Activated naive CD8-positive, alpha-beta T cell treated with anti-CD3 and anti-CD28 coated beads, Interleukin-2, amount 50 U/mL, for 24 hours (primary cell): ENCODE measurements at places on chromosomes 11 and 22.

DNA sequence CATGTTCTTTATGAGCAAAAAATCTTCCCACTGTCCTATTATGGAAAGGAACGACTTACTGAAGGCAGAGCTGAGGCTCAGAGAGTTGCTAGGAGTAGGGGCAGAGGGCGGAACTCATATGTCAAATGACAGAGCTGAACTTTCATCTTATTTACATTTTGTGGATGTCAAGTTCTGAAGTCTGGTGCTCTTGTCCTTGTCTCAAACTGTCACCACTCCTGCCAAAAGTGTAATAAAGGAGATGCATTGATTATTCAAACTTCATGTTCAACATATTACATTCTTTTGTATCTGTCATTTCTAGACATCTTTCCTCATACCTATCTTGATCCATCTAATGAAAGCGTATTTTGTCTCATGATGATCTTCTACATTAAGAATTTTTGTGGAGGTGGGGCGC, 57.1 kb upstream of the C11orf87 start:
- no peak for DNase-seq

- DNase-seq = no peak
Measured at GRCh38 chr11:44592125-44592940, 26.9 kb downstream of the CD82 start.

- peak; percentile 58 for DNase-seq
Measured at GRCh38 chr22:22954656-22955055, 67.0 kb downstream of the IGLL5 start.

DNA sequence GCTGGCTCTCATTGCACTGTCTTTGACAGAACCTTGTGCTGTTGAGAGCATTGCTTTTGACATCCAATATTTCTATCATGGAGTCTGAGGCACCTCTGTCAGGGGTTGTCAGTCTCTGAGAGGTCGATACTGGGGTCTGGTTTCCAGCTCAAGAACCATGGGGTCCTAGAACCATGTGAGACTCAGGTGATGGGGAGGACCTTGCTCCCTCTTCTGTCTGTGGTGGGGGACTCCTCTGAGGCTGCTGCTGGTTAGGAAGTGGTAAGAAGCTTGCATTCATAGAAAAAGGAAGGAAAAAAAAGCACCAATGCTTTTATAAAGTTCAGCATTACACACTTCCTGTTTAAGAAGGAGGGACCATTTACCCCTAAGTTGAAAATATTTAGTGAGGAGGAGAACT, 91.8 kb upstream of the CD44 start:
- no peak for DNase-seq

GRCh38 chr22:29069463-29069862, 3.4 kb upstream of the KREMEN1 start:
- no peak for DNase-seq

DNA sequence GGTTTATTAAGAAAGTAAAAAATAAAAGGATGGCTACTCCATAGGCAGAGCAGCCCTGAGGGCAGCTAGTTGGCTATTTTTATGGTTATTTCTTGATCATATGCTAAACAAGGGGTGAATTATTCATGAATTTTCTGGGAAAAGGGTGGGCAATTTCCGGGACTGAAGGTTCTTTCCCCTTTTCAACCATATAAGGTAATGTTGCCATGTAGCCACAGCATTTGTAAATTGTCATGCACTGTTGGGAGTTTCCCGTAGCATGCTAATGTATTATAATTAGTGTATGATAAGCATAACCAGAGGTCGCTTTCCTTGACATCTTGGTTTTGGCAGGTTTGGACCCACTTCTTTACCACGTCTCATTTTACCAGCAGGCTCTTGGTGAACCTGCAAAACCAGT, 610.4 kb upstream of the B3GAT1 start:
- no peak for DNase-seq

- no peak for DNase-seq
Measured at GRCh38 chr22:20147237-20147988, 3.4 kb downstream of the CCDC188 start.

DNA sequence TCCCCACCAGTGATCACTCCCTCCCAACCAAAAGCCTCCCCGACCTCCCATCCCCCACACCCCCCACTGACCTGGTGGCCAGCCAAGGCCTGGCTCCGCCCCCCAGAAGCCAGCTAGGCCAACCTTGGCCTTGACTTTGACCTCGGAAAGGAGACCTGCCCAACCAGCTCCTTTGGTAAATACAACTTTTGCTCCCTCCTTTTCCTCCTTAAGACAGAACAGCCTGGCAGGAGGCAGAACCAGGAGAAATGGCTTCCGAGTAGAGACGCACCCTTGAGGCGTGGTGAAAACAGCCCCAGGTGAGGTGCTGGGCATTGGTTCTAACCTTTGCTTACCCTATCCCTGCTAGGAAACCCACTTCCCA, 27.0 kb downstream of the PLEKHA7 start:
- DNase-seq = no peak

- DNase-seq = no peak
Measured at GRCh38 chr11:134856056-134856971, 444.3 kb upstream of the B3GAT1 start.

- DNase-seq = no peak
Measured at GRCh38 chr11:83702796-83703195, 416.6 kb upstream of the CCDC90B start.

- DNase-seq = no peak
Measured at GRCh38 chr22:31911565-31912406, 32.5 kb upstream of the YWHAH start.

- DNase-seq = no peak
Measured at GRCh38 chr22:30406400-30406799, 9.6 kb downstream of the SEC14L2 start.

DNA sequence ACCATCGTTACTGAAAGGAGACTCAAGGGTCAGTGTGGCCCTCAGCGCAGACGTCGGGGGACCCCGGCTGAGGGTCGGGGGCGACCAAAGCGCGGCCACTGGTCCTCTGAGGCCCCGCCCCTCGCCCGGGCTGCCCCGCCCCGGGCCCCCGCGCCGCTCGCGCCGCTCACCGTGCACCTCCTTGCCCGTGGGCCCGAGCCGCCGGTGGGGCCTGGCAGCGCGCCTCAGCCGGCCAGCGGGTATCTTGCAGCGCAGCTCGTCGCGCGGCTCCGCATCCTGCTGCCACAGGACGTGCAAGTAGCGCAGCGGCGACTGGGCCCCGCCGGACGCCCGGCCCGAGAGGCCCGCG, 419 bp downstream of the ANKRD54 start:
- peak; percentile 66 for DNase-seq

DNA sequence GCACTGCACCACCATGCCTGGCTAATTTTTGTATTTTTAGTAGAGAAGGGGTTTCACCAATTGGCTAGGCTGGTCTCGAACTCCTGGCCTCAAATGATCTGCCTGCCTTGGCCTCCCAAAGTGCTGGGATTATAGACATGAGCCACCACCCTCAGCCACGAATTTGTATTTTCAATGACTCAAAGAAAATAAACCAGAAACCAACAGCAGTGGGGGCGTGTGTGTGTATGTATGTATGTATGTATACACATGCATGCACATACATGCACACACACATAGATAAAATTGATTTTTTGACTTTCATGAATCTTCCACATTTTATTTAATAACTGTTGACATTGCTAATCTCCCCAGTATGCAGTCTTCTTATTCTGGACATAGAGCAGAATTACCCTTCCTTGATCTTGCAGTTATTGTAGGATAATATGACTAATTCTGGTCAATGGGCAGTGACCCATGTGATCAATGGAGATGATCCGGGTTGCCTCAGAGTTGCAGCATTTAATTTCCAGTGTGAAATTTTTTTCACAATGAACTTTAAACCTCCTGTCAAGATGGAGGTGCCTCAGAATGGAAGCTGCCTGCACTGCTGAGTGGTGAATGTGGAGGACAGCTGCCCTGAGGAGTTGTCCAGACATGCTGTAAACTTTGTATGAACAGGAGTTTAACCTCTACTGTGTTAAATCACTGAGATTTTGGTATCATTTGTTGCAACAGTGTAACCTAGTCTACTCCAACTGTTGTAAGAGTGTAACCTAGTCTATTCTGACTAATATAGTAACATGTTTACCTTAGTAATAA, 12.8 kb upstream of the PTPN5 start:
- no peak for DNase-seq

DNA sequence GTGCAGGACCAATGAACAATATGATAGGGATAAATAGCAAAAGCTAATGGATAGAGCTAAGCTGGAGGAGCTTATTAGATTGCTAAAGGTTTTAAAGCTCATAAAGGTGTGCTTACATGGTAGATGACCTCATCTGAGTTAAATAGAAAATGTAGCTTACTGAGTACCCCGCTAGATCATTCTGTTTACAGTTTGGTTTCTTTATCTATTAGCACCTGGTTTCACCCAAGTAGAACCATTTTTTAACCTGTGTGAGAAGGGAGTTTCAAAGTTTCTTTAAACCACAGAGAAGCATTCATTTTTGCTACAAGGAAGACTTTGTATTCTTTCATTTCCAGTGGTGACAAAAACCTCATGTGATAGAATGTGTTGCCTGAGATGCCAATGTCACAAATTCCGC, 1778.0 kb downstream of the LRRC4C start:
- DNase-seq = no peak

DNA sequence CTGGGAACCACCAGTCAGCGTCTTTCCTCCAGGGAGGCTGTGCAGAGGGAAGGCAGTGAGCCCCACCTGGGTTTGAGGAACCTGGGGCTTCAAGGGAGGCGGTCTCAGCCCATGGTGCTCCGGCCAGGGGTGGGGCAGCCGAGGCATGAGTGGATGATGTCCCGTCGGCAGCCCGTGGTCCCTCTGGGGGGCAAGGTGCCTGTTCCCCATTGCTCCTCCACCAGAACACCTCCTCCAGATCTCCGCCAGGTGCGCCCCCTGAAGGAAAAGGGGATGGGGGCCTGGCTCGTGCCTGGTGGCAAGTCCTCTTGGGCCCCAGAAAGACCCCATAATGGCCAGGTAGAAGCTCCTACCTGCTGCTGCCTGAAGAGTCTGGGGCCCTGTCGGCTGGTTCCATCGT, 94.1 kb downstream of the KCNQ1 start:
- no peak for DNase-seq

- DNase-seq = no peak
Measured at GRCh38 chr11:17972987-17973386, 39.9 kb downstream of the SERGEF start.

GRCh38 chr11:44694443-44694842, 32.3 kb upstream of the TSPAN18 start:
- DNase-seq = no peak

GRCh38 chr11:15707971-15708370, 593.2 kb downstream of the INSC start:
- no peak for DNase-seq

DNA sequence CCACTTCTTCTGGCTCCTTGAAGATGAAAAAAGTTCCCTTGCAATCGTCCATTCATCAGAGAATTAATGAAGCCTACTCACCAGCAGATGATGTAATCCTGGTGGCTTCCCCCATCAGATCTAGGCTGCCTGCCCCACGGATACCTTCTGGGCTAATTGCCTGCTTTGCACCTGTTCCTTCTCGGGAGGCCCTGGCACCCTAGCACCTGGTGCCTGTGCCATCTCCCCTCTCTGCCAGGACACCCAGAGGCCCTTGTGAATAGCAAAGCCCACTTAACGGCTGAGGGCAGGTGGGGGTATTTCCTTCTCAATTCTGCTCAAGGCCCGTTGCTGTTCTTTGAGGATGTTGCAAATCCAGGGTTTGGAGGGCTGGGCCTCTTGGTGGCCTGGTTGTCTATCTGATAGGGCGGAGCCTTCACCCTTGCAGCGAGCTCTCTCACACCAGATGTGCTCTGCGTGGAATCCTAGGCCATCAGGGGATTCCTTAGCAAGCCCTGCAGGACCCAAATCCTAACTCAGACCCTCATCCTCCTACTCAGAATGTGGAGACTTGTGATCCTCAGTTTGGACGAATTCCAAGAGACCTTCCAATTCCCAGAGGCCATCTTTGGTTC, at the start of gene LMO2:
Gene LMO2, minus strand, starts transcription at position 363 of the 614 bp plus-strand sequence. CDS start 22,360 bp downstream, outside the sequence.
- DNase-seq = no peak

DNA sequence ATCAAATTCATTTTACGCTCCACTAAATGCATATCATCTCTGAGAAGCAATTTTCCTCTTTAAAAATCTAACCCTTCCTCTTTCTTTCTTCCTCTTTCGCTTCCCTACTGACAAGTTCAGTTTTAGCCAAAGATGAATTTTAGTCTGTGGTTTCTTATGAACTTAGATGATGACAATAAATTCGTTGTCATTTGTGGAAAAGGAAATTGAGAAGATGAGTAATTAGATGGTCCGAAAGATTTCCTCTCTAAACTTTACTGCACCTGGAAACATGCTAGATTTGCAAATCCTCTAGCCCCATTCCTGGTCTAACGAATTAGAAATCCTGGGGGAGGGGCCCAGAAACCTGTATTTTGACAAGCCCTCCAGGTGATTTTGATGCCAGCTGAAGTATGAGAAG, 855.4 kb upstream of the CHORDC1 start:
- no peak for DNase-seq

- DNase-seq = peak; percentile 3
Measured at GRCh38 chr11:121722431-121723245, 269.9 kb upstream of the SORL1-AS1 start.

DNA sequence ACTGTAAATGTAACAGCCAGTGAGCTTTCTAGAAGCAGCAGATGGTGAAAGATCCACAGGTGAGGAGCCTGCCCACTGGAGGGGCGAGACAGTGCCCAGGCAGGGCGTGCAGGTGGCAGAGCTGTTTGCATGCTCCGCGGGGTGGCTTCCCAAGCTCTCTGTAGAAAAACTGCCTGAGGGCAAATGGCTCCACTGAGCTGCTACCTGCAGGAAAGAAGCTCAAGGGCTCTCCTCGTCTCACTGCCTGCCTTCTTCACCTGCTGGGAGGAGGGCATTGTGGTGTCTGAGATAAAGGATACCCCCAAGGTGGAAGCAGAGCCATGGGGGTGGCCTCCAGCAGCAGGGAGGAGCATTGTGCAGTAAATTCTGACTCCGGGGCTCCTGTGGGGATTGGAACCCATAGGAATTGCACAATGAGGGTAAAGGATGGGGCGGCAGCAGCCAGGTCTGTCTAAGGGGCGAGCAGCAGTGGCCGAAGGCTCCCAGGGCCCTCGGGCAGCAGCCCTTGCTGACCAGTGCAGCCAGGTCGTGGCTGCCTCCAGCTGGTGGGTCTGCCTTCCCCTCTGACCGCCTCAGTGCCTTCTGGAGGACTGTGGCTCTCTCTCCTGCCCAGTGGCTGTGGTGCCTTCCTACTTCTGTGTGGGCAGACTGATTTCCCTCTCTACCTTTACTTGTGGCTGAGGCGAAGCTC, 28.0 kb upstream of the CABP7 start:
- DNase-seq = no peak

- no peak for DNase-seq
Measured at GRCh38 chr22:25368271-25368670, 148.8 kb downstream of the CRYBB2 start.

DNA sequence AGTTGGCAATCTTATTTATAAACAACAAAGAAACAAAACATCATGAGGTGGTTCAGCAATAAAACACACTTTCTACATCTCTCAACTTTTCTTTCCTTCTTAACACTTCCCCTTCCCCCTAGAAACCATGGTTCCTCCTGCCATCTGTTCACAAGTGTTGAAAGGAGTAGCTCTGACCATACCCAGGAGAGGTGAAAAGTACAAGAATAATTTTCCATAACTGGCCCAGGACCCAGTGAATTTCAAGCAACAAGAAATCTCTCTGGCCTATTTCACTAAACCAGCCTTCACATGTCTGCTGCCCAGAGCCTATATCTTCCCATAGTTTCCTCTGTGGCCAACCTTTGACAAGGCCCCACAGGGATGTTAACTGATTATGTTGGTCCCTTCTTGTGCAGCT, 98.2 kb upstream of the CEP126 start:
- no peak for DNase-seq
